Kidney capillary endothelial cell (primary cell): ENCODE measurements at places on chromosomes 13 and 19.

DNA sequence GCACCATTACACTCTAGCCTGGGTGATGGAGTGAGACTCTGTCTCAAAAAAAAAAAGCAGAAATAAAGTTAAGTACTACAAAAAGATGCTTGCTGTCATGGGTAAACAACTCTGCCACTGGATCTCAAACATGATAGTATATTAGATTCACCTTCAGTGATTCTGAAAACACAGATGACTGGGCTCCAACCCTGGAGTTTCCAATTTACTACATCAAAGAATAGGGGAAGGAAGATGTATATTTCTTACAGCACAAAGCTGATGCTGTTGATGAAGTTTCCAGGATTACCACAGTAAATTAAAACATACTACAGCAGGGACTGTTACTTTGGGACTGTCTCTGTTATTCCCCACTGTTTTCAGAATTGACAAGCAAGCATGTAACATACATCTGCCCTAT lies 5.2 kb downstream of the ZNF561 start:
- DNase-seq: no peak

DNA sequence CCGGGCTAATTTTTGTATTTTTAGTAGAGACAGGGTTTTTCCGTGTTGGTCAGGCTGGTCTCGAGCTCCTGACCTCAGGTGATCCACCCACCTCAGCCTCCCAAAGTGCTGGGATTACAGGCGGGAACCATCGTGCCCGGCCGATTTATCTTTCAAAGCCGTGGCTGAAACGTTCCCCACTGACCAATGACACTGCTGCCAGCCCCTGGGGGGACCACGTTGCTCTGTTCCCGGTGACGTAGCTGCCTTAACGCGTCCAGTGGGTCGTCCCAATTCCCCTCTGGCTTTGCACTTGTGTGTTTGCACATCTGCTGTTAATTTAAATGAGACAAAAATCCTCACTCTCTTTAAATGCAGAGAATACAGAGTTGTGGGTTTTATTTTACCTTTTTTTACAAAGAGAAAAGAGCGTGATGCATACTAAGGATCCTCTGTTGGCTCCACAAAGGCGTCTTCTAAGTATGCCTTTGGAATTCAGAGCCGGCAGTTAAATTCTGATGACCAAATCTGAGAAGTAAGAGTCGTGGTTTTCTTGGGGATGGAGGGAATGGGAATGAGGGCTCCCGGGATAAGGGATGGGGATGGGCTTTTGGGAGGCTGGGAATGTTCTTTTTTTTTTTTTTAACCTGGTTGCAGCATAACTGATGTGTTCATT lies 18.6 kb upstream of the LMTK3 start:
- DNase-seq: no peak

DNA sequence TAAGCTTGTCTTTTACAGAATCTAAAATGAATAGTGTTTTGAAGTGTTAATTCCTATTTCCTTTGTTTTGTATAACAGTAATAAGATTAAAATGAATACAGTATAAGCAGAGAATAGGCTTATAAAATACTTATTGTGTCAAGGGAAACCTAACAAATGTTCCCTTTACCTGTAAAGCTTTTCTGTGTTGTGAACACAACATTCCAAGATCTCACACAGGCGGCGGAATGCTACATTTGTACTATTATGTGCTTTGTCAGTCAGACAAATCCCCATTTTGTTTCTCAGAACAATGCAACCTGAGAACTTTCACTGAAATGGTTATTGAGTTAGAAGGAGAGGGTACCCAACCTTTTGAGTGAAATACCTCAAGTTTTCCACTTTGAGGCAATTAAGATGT lies 1170.3 kb downstream of the OLFM4 start:
- DNase-seq: no peak

- no peak for DNase-seq
These were observed 195.5 kb downstream of the SLITRK6 start for GRCh38 chr13:85603735-85604134.

DNA sequence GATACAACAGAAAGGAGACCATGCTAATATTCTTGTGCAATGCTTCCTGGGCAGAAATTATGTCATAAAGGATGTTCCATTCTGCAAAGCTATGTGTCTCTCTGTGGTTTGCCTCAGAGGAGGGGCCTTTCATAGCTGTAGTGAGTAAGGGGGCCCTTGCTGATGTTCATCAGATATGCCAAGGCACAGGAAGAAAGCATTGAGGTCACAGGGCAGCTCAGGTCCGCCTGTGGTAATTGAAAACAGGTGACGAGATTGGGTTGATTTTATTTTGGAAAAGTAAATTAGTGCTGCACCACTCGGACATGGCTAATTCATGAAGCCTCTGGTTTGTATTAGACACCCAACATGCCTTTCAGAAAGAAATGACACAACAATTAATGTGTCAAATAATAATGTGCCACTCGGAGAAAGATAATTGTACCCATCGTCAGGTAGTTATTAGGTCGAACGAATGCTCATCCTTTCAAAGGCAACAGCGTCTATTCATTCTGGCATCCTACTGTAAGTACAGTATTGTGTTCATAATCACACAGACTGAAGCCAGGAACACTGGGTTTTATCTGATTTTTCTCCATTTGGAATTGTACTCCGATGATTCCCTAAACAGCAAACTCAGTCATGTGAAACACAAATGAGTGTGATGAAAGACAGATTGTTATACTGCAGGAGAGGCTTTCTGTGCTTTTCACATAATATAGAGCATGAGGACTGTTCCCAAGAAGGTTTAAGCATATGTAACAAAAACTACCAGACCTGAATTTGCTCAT lies 421.6 kb upstream of the KLF12 start:
- DNase-seq: no peak

DNA sequence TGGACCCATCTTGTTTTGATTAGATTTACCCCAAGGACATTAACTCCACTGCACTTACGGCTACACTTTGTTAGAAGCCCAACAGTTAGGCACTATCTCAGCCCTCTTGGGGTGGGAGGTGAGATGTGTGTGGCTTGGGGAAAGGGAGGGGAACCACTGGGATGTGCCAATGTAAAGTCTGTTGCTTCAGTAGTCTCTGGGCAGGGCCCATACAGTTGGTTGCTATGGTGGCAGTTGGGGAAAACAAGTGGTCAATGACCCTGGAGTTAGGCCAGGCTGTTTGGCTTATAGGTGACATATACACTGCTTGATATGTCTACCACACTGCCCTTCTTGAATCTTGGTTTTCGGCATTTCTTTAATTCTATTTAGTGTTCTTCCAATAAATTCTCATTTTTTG lies 8.9 kb upstream of the RB1 start:
- DNase-seq: no peak

DNA sequence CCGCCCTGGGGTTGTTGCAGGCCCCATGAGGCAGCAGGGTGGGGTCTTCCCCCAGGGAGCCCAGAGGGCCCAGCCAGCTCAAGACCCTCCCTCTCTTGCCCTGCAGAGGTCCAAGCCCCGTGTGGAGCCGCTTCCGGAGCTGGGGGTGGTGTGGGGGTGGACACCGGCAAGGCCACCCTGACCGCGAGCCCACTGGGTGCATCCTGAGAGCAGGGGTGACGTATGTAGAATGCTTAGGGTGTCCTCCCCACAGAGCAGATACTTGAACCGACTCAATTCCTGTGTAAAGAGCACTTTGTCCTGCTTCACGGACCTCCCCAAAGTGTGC lies 14.8 kb downstream of the UBXN6 start:
- DNase-seq: no peak

GRCh38 chr13:26179344-26179743 lies 42.8 kb downstream of the RNF6 start:
- no peak for DNase-seq

- DNase-seq: no peak
These were observed 28.6 kb downstream of the MARK4 start for GRCh38 chr19:45279587-45280192.

GRCh38 chr13:36273431-36273830 lies 24.2 kb downstream of the CCDC169 start:
- no peak for DNase-seq

GRCh38 chr19:48190288-48190884 lies 19.9 kb downstream of the ZSWIM9 start:
- DNase-seq: no peak

DNA sequence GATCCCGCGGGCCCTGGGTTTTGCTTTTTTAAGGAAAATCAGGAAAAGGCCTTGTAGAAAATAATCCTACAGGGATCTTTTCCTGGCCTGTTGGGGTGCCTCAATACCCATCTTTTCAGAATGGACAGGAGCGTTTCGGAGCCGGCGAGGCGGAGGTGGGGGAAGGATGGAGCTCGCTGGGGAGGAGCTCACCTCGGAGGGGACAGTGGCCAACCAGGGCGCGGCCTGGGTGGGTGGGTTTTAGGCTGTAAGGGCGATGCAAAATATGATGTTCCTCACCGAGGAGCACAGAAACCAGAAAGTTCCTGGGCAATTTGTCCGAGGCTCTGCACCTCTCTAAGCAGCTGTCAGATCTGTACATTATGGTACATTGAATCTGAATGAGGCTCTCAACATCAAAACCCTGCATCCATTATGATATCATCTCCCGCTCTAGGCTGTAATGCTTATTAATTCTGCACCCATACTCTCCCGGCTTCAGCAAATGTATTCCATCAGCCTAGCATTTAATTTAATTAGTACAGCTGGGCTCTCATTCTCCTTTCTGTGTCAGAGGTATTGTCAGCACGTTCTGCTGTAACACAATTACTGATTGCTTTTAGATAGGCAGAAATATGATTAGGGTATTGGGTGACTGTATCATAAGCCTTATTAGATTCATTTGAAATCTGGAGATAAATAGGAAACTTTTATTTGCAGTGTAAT lies 90.3 kb upstream of the SOX1 start:
- no peak for DNase-seq
